ENCODE measurements at places on chromosomes 4 and X. TPM values are rescaled to one million over a fixed set of nuclear protein-coding genes. Genes with fewer than 3 reads are reported as not detected.

Gene MND1
- 15.4 TPM for total RNA-seq

Gene JAKMIP1
- total RNA-seq, result 11.2 TPM

- H3K4me1 ChIP-seq, result no peaks in the 10 kb centered on the region
- no peak overlapping the region for H3K4me3 ChIP-seq
- no peak for DNase-seq
- H3K27me3 ChIP-seq, result no peaks in the 10 kb centered on the region
- no peak overlapping the region for H3K27ac ChIP-seq
Observed at GRCh38 chrX:101973066-101973465, 41.2 kb upstream of the ZMAT1 start.

DNA sequence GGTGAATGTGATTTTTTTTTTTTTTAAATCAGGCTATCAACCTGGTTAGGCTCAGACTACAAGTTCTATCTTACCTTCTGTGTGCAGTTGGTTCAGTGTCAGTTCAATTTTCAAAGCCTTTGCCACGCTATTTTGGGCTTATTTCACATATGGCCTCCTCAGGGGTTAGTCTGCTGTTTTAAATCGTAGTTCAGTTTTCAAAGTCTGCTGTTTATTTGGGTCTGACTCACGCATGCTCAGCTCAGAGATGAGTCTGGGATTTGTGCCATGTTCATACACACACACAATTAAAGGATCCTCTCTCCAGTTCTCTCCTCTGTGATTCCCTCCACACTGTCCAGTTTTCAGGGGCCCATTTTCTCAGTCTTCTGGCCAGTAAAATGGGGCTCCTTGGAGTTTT lies 32.3 kb upstream of the ZFX start:
- no peaks in the 10 kb centered on the region for H3K36me3 ChIP-seq
- H3K4me3 ChIP-seq, result no peak overlapping the region
- H3K27me3 ChIP-seq, result no peaks in the 10 kb centered on the region
- no peaks in the 10 kb centered on the region for H3K4me1 ChIP-seq
- no peak overlapping the region for H3K27ac ChIP-seq
- no peak for DNase-seq

Gene LANCL3
- 0.45 TPM for total RNA-seq

GRCh38 chrX:121106484-121107235 lies 59.2 kb downstream of the GLUD2 start:
- no peak overlapping the region for H3K4me3 ChIP-seq
- no peaks in the 10 kb centered on the region for H3K27me3 ChIP-seq
- no peaks in the 10 kb centered on the region for H3K4me1 ChIP-seq
- no peak for DNase-seq

GRCh38 chr4:87354168-87355102 lies 31.8 kb upstream of the HSD17B13 start:
- H3K36me3 ChIP-seq, result no peaks in the 10 kb centered on the region
- no peak overlapping the region for H3K27ac ChIP-seq
- H3K4me1 ChIP-seq, result peaks cover 5% of the 10 kb centered on the region
- no peak for DNase-seq

Gene ATP6AP2
- total RNA-seq, result 66.1 TPM

Gene TEX13C
- not detected for total RNA-seq

GRCh38 chr4:53545942-53546581 lies 45.2 kb downstream of the LNX1 start:
- no peak overlapping the region for H3K27ac ChIP-seq
- H3K27me3 ChIP-seq, result no peaks in the 10 kb centered on the region
- no peak overlapping the region for H3K4me3 ChIP-seq
- H3K4me1 ChIP-seq, result no peaks in the 10 kb centered on the region

- H3K4me3 ChIP-seq, result no peak overlapping the region
- H3K27ac ChIP-seq, result no peak overlapping the region
- H3K27me3 ChIP-seq, result peaks cover 11% of the 10 kb centered on the region
- peaks cover 8% of the 10 kb centered on the region for H3K36me3 ChIP-seq
Observed at GRCh38 chr4:6307230-6307629, 37.6 kb downstream of the WFS1 start.

GRCh38 chr4:77126809-77127208 lies 30.2 kb upstream of the CCNG2 start:
- H3K4me1 ChIP-seq, result peaks cover 35% of the 10 kb centered on the region
- no peak for DNase-seq
- H3K27me3 ChIP-seq, result no peaks in the 10 kb centered on the region
- H3K27ac ChIP-seq, result no peak overlapping the region
- no peaks in the 10 kb centered on the region for H3K36me3 ChIP-seq

DNA sequence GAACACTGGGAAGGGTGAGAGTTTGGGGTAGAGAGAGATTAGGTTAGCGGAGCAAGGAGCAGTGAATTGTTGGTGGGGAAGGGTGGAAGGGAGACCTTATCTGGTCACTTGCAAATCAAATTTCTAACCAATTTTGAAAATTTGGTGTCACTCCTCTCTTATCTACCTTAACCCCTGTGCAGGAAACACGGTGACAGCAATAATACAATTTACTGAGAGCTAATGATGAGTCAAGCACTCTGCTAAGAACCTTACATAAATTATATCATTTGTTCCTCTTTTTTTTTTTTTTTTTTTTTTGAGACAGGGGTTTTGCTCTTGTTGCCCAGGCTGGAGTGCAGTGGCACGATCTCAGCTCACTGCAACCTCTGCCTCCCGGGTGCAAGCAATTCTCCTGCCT lies 116.4 kb downstream of the C4orf51 start:
- no peaks in the 10 kb centered on the region for H3K27me3 ChIP-seq
- H3K4me1 ChIP-seq, result no peaks in the 10 kb centered on the region
- H3K36me3 ChIP-seq, result peaks cover 3% of the 10 kb centered on the region
- DNase-seq, result no peak
- no peak overlapping the region for H3K27ac ChIP-seq

Gene PRRG1
- total RNA-seq, result 5.2 TPM

DNA sequence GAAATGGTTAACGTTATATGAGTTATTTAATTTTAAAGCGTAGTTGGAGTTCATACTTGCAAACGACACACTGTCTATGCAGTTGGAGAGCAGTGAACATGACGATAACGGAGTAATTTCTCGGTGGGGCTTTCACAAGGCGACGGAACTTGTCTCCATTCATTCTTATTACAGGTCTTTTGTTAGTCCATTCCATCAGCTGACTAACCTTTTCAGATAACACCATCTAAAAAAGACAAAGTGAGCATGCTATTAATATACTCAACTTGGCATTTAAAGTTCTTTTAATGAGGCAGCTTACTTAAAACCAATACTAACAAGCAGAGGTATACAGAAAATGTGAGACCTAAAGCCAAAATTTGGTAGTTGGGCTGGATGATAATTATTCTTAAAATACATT lies 19.9 kb downstream of the MAGT1 start:
- H3K27me3 ChIP-seq, result no peaks in the 10 kb centered on the region
- no peak for DNase-seq
- H3K27ac ChIP-seq, result no peak overlapping the region
- no peaks in the 10 kb centered on the region for H3K4me1 ChIP-seq
- peaks cover 23% of the 10 kb centered on the region for H3K36me3 ChIP-seq
- H3K4me3 ChIP-seq, result no peak overlapping the region

- H3K27me3 ChIP-seq, result no peaks in the 10 kb centered on the region
- no peak for DNase-seq
- no peak overlapping the region for H3K27ac ChIP-seq
- no peaks in the 10 kb centered on the region for H3K4me1 ChIP-seq
Observed at GRCh38 chrX:63514569-63515080, 163.5 kb upstream of the SPIN4 start.

Gene CSN1S1
- not detected for total RNA-seq

Gene C4orf50
- 0.93 TPM for total RNA-seq

DNA sequence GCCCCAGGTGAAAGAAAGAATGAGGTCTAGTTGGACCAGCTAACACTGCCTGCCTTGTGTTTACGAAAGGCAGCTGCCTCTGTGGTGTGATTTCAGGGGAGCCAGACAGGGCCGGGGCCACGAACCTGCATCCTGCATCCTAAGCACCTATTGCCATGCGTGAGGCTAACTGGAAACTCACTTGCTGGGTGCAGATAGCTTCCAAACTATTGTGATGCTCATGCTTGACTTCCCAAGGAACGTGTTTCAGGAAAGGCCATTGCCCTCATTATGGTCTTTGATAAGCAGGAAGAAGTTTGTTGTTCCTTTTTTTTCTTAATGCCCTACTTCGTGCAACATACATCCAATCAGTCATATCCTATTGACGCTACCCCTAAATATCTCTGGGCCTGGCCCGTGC lies 2.3 kb upstream of the IRF2 start:
- H3K36me3 ChIP-seq, result no peaks in the 10 kb centered on the region
- no peak overlapping the region for H3K4me3 ChIP-seq
- no peak for DNase-seq
- H3K27me3 ChIP-seq, result no peaks in the 10 kb centered on the region
- H3K4me1 ChIP-seq, result peaks cover 5% of the 10 kb centered on the region
- no peak overlapping the region for H3K27ac ChIP-seq

GRCh38 chrX:85882601-85883000 lies 164.8 kb downstream of the CHM start:
- no peak overlapping the region for H3K27ac ChIP-seq
- H3K27me3 ChIP-seq, result no peaks in the 10 kb centered on the region
- H3K4me3 ChIP-seq, result no peak overlapping the region
- peaks cover 7% of the 10 kb centered on the region for H3K36me3 ChIP-seq

Gene ARAP2
- total RNA-seq, result 5.4 TPM

Gene SULT1B1
- total RNA-seq, result not detected

DNA sequence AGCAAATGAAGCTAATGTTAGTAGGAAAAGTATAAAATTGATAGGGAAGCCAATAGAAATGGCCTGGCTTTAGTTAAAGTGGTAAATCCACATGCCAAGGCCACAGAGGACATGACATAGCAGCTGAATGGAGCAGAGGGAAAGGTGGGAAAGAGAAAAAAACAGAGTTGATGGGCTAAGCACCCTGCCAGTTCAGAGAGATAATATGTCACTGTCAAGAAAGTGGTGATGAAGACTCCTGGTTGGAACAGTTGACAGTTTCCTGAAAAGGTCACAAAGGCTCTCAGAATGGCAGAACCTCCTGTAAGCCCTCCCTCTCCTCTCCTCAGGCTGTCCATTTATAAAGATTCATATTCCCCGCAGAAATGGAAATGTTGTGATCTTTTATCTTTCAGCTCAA lies 48.2 kb downstream of the SLC7A11 start:
- no peaks in the 10 kb centered on the region for H3K27me3 ChIP-seq
- no peak overlapping the region for H3K27ac ChIP-seq
- peaks cover under 1% of the 10 kb centered on the region for H3K4me1 ChIP-seq
- DNase-seq, result no peak

DNA sequence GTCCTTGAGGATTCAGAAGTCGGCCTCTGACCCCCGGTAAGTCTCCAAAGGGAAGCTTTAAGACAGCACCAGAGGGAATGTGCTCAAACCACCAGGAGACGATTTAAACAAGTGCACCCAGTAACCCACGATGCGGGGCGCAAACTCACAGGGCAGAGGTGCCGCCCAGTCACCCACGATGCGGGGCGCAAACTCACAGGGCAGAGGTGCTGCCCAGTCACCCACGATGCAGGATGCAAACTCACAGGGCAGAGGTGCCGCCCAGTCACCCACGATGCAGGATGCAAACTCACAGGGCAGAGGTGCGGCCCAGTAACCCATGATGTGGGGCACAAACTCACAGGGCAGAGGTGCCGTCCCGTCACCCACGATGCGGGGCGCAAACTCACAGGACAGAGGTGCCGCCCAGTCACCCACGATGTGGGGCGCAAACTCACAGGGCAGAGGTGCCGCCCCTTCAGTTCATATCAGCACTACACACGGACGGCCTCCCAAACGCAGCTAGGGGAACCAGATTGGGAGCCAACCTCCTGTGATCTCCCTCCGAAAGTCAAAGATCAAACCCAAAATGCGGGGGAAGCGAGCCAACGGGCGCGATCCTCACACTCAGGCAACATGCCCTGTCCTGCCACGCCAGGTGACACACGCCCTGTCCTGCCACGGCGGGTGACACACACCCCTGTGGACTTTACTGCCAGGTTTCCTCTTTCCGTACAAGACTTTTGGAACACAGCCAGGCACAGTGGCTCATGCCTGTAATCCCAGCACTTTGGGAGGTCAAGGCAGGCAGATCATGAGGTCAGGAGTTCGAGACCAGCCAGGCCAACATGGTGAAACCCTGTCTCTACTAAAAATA lies 11.3 kb downstream of the PPP2R3B start:
- H3K36me3 ChIP-seq, result no peaks in the 10 kb centered on the region
- no peak for DNase-seq
- peaks cover 2% of the 10 kb centered on the region for H3K4me1 ChIP-seq

DNA sequence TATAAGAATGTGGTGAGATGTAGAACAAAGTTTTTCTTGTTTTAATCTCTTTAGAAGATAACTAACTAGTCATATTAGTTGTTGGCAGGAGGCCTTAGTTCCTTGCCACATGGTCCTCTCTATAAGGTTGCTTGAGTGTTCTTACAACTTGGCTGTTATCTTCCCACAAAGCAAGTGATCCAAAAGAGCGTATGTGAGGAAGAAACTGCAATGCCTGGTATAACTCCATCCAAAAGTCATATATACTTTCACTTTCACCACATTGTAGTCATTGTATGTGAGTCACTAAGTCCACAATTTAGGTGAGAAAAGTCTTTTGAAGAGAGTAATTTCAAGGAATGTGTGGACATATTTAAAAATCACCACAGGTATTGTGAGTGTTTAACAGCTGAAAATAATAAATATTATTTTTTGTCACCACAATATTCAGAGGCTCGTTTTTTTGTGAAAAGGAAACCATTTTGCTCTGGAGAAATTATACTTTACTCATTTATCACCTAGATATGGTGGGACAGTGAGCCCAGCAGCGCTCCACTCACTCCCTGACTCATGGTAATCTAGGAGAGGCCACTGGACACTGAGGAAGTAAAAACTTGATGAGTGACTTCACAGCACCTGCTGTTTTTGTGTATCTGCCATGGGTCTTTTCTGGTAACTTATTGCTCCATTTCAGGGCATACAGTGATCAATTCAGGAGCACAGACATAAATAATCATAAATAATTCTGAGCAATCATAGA lies 369.4 kb upstream of the NDST3 start:
- no peak for DNase-seq
- H3K4me1 ChIP-seq, result no peaks in the 10 kb centered on the region
- no peak overlapping the region for H3K27ac ChIP-seq
- H3K4me3 ChIP-seq, result no peak overlapping the region

Gene HHIP
- total RNA-seq, result 3.2 TPM

Gene JCHAIN
- not detected for total RNA-seq

GRCh38 chr4:83129264-83129663 lies 14.7 kb upstream of the PLAC8 start:
- no peaks in the 10 kb centered on the region for H3K27me3 ChIP-seq
- DNase-seq, result no peak
- no peaks in the 10 kb centered on the region for H3K36me3 ChIP-seq
- no peaks in the 10 kb centered on the region for H3K4me1 ChIP-seq
- no peak overlapping the region for H3K4me3 ChIP-seq

DNA sequence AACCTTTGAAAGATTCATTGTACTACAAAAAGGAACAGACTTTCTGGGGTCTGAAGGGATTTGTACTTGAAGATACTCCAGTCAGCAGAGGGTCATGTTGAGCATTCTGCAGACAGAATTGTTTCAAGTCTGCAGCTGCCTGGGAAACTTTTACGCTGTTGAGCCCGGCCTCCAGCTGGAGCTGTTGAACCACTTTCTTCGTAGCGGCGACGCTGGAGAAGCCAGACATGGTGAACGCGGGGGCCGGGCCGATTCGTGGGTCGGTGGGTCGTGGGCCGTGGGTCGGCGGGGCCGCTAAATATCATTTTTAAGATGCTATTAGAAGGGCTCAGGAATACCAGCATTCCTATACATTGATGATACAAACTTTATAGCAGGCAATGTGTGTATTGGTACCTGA lies 12.0 kb upstream of the RTL9 start:
- H3K36me3 ChIP-seq, result no peaks in the 10 kb centered on the region
- H3K27me3 ChIP-seq, result no peaks in the 10 kb centered on the region
- no peak overlapping the region for H3K27ac ChIP-seq
- no peak overlapping the region for H3K4me3 ChIP-seq
- H3K4me1 ChIP-seq, result no peaks in the 10 kb centered on the region

- no peak overlapping the region for H3K27ac ChIP-seq
- peaks cover 3% of the 10 kb centered on the region for H3K27me3 ChIP-seq
- H3K36me3 ChIP-seq, result no peaks in the 10 kb centered on the region
- DNase-seq, result no peak
Observed at GRCh38 chr4:182346675-182347375, 103.6 kb downstream of the TENM3 start.

Gene RNF175
- 1.7 TPM for total RNA-seq

Gene OCIAD1
- 152 TPM for total RNA-seq

All from endodermal cell (in vitro differentiated cells).